ENCODE measurements at places on chromosomes 1 and 21.

GRCh38 chr1:227961651-227962466 lies 14.1 kb upstream of the WNT9A start:
- DNase-seq, result no peak

DNA sequence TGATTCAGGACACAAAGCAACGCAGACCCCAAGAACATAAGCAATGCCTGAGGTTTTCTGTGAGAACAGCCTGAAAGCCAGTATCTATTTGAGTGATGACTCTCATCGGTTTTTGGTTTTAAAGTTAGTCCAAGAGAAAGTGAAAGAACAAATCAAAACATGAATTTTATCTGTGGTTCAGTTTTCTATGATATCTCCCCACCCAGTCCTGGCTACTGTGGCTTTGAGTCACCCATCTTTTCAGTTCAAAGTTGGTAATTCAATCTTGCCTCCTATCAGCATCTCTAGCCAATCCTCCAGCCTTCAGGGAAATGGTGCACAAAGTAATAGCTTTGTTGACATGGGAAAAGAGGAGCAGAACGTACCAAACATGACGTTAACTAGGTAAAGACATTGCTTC lies 40.5 kb upstream of the KRTAP19-8 start:
- DNase-seq, result no peak

- no peak for DNase-seq
Measured at GRCh38 chr1:58576325-58576726, 726 bp downstream of the TACSTD2 start.

- no peak for DNase-seq
Measured at GRCh38 chr1:8083739-8084484, 57.8 kb upstream of the ERRFI1 start.

DNA sequence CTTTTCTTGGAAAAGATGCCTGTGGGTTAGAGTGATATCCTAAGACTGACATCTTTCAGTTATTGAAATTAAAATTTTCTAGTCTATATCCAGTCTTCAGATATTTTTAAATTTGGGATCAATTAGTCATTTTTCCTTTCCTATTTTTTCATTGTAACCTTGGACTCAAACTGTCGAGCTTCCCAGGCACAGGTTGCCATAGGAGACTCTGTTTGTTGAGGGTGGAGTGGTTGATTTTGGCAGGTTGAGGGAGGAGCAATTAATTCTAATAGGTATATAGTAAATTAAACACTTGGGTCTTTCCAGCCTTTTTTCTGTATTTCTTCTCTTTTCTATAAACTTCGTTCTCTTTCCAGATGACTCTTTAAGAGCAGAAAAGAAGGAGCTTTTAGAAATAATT lies 326.8 kb downstream of the ASTN1 start:
- DNase-seq, result no peak

GRCh38 chr1:228413241-228414010 lies 3.2 kb downstream of the TRIM17 start:
- DNase-seq, result no peak

DNA sequence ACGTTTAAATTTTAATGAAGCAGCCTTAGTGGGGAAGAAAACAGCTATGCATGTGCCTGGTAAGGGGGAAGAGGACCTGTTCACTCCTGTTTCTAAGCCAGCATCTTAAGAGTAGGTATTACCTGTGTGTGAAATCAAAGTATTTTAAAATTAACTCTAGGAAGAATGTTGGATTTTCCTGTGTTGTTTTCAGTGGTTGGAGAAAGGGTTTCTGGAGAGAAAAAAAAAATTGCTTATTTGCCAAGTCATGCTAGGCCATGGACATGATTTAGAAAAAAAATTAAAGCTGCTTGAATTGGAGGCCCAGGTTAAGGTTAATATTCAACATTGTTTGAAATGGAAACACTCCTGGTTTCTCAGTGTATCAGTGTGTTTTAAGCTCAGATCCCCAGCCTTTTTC lies 42.9 kb upstream of the DNAJC6 start:
- no peak for DNase-seq
